NCI-H748 treated with DMSO at 0.1 percent for 48 hours (cell line): ENCODE measurements at places on chromosomes 1 and 21.

GRCh38 chr1:55073187-55073916 lies 34.0 kb downstream of the PCSK9 start:
- no peak for DNase-seq

- no peak for DNase-seq
Observed at GRCh38 chr1:239421811-239422210, 35.4 kb downstream of the CHRM3 start.

- no peak for DNase-seq
Observed at GRCh38 chr1:190373705-190374336, 103.8 kb downstream of the BRINP3 start.

GRCh38 chr1:235291599-235292091 lies 36.3 kb downstream of the ARID4B start:
- no peak for DNase-seq

GRCh38 chr21:45334591-45335081 lies 46.9 kb upstream of the POFUT2 start:
- DNase-seq, result no peak
